ENCODE measurements at places on chromosomes 6 and 20.

GRCh38 chr6:33417128-33417902 is 592 bp downstream of the CUTA start:
- no peak for DNase-seq

DNA sequence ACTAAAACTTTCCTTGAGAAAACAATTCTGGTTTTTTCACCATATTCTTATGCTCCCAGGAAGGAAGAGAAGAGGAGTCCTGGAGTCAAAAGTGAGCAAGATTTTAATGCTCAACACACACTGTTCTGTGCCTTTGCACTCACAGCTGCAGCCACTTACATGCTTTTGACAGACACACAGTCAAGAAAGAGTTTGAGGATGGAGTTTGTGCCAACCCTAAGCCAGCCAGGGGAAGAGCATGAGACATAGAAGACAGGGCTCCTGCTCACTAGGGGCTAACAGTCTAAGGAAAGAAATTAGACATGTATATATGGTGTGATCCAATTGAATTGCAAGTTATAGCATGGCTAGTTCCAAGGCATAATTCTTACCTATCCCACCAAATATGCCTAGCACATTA is 37.1 kb upstream of the IL17A start:
- no peak for DNase-seq

- no peak for DNase-seq
Observed at GRCh38 chr6:9523462-9523861, 891.4 kb downstream of the TFAP2A start.

DNA sequence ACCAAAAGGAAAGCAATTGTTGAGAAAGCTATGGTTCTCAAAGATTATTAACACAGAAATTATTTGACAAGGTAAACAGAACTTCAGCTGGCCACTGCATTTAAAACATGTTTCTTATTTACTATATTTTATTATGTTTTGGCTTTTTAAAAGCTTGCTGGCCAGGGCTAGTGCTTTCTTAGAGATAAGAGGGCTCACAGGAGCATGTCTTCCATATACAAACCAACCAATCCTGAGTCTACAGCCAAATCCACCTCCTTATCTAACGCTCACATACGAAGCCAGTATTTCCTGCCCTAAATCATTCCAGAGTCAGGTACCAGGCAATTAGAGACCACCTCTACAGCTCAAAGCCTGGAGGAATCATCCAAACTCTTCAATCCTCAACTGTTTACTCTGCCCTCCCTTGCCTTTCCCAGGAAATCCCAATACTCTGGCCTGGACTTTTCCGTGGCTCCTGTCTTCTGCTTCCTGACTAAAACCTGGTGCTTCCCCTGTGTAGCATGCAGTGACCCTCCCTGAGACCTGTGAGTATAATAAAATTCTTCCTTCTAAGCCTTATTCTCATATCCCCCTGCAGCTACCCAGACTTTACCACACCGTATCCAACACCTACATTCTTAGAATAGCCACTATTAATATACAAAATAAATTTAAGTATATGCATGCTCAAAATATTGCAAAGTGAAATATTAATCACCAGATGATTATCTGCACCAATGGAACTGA is 33.2 kb downstream of the RANBP9 start:
- no peak for DNase-seq

GRCh38 chr6:133682506-133683307 is 206.2 kb upstream of the TCF21 start:
- DNase-seq: no peak

GRCh38 chr6:41546475-41546865 is 289 bp downstream of the FOXP4 start:
- no peak for DNase-seq

Data from activated naive CD4-positive, alpha-beta T cell (primary cell).